ENCODE measurements at places on chromosomes 1 and 21.

DNA sequence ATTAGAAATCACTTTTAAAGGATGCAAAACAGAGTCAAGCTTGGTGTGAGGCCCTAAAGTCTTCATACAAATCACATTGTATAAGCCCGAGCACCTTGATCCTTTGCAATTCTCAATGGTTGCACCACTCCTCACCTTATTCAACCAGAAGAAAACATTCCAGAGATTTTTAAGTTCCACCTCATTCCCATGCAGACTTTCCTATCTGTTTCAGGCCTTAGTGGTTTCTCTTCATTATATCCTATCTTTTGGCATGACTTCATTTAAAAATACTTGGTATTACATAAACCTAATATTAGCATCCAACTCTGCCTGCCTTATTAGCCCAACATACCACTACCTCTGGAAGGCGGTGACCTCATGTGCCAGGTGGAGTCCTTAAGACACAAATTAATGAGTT is 9.3 kb upstream of the GREM2 start:
- no peaks in the 10 kb centered on the region for H3K36me3 ChIP-seq
- H3K27me3 ChIP-seq = no peaks in the 10 kb centered on the region
- H3K4me3 ChIP-seq = no peak overlapping the region

DNA sequence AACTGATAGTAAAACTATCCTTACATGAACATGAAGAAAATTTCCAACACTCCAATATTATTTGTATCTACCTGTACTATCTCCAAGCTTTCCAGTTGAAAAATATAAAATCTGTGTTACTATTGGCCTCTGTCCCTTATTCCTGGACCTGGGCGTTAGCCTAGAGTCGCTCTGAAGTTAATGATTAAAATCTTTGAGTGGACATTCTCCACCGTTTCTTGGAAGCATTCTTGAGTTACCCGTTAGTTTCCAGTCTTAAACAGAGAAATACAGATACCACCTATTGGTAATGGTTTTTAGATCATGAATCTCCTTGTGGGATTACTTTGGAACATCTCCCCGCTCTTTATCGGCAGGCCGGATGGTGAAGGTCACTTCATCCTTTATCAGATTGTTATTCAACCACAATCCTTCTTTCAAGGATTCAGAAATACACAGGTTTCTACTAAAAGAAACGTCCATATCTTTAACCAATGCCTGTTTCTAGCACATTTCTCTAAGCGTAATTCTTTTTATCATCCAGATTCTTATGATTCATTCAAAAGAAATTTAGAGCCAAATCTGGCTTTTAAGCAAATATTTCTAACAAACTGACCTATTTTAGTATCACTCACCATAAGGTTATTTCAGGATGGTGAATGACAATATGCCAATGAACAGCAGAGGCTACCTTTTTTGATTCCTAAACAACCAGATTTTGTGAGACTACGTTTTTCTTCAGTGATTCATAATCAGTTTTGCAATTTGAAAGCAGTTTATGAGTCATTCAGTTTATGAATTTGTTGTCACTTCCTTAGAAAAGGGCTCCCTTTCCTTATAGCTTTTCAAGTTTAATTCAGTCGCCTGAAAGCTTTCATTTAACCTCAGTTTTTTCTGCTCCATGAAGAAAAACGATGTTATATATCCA is 70.2 kb upstream of the ERRFI1 start:
- no peak overlapping the region for H3K27ac ChIP-seq
- H3K4me3 ChIP-seq = no peak overlapping the region
- no peaks in the 10 kb centered on the region for H3K36me3 ChIP-seq
- H3K27me3 ChIP-seq = no peaks in the 10 kb centered on the region
- H3K4me1 ChIP-seq = no peaks in the 10 kb centered on the region

- no peaks in the 10 kb centered on the region for H3K27me3 ChIP-seq
- H3K27ac ChIP-seq = no peak overlapping the region
- no peak overlapping the region for H3K4me3 ChIP-seq
- H3K36me3 ChIP-seq = no peaks in the 10 kb centered on the region
Observed at GRCh38 chr1:55611123-55611522, 396.0 kb upstream of the USP24 start.

GRCh38 chr1:26009796-26010447 is 11.7 kb upstream of the EXTL1 start:
- H3K4me3 ChIP-seq = no peak overlapping the region
- H3K27me3 ChIP-seq = no peaks in the 10 kb centered on the region
- no peaks in the 10 kb centered on the region for H3K36me3 ChIP-seq
- H3K27ac ChIP-seq = no peak overlapping the region

- H3K27me3 ChIP-seq = no peaks in the 10 kb centered on the region
- H3K4me1 ChIP-seq = no peaks in the 10 kb centered on the region
- no peak for DNase-seq
- H3K4me3 ChIP-seq = no peak overlapping the region
- no peaks in the 10 kb centered on the region for H3K36me3 ChIP-seq
- no peak overlapping the region for H3K27ac ChIP-seq
Observed at GRCh38 chr1:230842801-230843200, 25.5 kb downstream of the C1orf198 start.

DNA sequence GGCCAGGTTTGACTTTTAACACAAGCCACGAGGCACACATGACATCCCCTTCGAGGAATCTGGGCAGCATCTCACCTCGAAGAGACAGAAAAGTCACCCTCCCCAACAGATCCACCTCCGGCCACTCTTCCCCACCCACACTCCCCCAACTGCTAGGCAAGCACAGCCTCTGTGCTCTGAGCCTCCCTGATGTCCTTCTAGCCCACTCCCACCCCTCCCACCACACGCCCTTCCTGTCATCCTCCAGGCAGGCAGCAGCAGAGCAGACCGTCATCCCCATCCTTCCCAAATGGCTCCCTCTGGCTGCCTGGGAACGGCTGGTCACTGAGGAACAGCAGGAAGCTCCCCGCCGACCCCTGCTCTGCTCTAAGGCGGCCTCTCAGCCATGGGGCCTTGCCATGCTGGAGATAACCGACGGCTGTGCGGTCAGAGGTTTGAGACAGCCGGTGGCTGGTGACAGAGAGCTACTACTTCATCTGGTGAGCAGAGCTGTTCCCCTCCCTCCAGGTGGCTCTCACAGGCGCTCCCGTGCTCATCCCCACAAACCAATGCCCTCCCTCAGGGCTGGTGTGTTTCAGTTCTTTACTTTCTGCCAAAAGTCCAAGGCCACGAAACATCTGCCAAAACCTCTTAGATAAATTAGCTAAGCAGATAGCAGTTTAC is 25.6 kb downstream of the NPHP4 start:
- H3K36me3 ChIP-seq = no peaks in the 10 kb centered on the region
- H3K4me1 ChIP-seq = no peaks in the 10 kb centered on the region
- H3K27ac ChIP-seq = no peak overlapping the region
- no peaks in the 10 kb centered on the region for H3K27me3 ChIP-seq

- no peak overlapping the region for H3K27ac ChIP-seq
- H3K4me3 ChIP-seq = no peak overlapping the region
- H3K36me3 ChIP-seq = peaks cover 45% of the 10 kb centered on the region
- no peak for DNase-seq
- no peaks in the 10 kb centered on the region for H3K27me3 ChIP-seq
Observed at GRCh38 chr1:51433972-51434510, 85.0 kb downstream of the EPS15 start.
